Vagina (tissue), 2 donors: ENCODE measurements at places on chromosomes 7 and 10. TPM values are rescaled to one million over a fixed set of nuclear protein-coding genes. Genes with fewer than 3 reads are reported as not detected.

The COL13A1 gene
- total RNA-seq: not detected

- no peaks in the 10 kb centered on the region for H3K27me3 ChIP-seq
- DNase-seq: no peak
- H3K27ac ChIP-seq: no peak overlapping the region
- H3K4me3 ChIP-seq: no peak overlapping the region
- no peaks in the 10 kb centered on the region for H3K4me1 ChIP-seq
Observed at GRCh38 chr10:116125180-116125579, 147.8 kb downstream of the GFRA1 start.

GRCh38 chr7:105989191-105989590 is 26.1 kb downstream of the CDHR3 start:
- H3K27ac ChIP-seq: no peak overlapping the region
- H3K27me3 ChIP-seq: no peaks in the 10 kb centered on the region
- no peak for DNase-seq
- no peaks in the 10 kb centered on the region for H3K36me3 ChIP-seq
- no peak overlapping the region for H3K4me3 ChIP-seq
- H3K4me1 ChIP-seq: no peaks in the 10 kb centered on the region

- H3K27ac ChIP-seq: no peak overlapping the region
- no peak overlapping the region for H3K4me3 ChIP-seq
- no peaks in the 10 kb centered on the region for H3K27me3 ChIP-seq
- no peaks in the 10 kb centered on the region for H3K36me3 ChIP-seq
- no peak for DNase-seq
- peaks cover 1% of the 10 kb centered on the region for H3K4me1 ChIP-seq
Observed at GRCh38 chr10:124289851-124290795, 128.6 kb downstream of the OAT start.

GRCh38 chr7:22351329-22351692 is 5.6 kb downstream of the RAPGEF5 start:
- no peak overlapping the region for H3K4me3 ChIP-seq
- no peak overlapping the region for H3K27ac ChIP-seq
- DNase-seq: no peak
- no peaks in the 10 kb centered on the region for H3K27me3 ChIP-seq
- no peaks in the 10 kb centered on the region for H3K36me3 ChIP-seq
- H3K4me1 ChIP-seq: peaks cover 19% of the 10 kb centered on the region

DNA sequence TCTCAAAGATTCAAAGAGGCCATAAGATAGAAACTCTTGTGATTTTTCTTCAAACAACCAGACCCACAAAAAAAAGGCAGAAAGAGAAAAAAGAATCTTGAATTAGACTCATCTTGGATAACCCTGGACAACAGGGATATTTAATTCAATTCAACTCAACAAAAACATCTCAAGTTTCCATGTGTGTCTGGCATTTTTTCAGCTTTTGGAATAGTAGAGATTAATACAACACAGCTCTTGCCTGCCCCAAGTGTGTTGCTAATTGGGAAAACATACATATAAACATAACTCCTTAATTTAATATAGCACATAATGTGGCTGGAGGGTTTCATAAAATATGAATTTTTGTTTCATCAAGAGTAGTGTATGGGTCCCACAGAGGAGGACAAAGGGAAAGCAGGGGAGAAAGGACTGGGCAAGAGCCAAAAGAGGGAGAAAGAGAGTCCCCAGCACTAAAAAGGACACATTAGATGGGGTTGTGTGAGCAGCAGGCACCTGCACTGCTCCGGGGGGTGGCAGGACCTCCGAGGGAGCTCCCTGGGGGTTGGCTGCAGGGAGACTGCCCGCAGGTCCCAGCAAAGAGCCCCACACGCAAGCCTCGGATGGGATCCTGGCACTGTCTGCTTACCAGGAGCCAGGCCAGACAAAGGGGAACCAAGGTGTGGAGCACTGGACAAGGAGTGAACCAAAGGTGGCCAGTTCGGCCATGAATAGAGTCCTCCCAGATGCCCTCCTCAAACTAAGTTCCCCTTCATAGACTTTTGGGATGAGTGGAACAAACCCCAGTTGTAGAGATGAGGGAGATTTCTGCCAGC is 65.6 kb upstream of the TMEM72 start:
- no peaks in the 10 kb centered on the region for H3K27me3 ChIP-seq
- no peak overlapping the region for H3K27ac ChIP-seq
- H3K4me3 ChIP-seq: no peak overlapping the region
- no peaks in the 10 kb centered on the region for H3K36me3 ChIP-seq
- no peak for DNase-seq

DNA sequence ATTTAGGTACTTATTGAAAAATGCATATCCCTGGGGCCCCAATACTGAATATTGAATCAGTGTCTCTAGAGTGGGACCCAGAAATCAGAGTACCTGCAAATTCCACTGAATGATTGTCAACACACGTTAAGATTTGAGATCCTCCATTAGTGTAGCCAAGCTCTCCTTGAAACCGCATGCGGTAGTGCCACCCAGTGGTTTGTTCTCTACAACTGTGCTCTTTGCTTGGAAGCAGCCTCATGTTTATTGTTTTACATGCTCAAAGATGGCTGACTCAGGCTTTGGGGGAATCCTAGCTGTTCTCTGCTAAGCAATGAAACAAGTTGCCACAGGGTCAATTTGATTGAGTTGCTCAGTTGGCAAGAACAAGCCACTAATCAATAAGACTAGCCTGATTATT is 340.2 kb upstream of the CELF2 start:
- H3K27ac ChIP-seq: no peak overlapping the region
- no peak overlapping the region for H3K4me3 ChIP-seq
- H3K36me3 ChIP-seq: no peaks in the 10 kb centered on the region
- DNase-seq: no peak
